ENCODE measurements at places on chromosomes 1 and 21.

GRCh38 chr1:21212126-21212525 is 35.4 kb upstream of the EIF4G3 start:
- no peak for DNase-seq

DNA sequence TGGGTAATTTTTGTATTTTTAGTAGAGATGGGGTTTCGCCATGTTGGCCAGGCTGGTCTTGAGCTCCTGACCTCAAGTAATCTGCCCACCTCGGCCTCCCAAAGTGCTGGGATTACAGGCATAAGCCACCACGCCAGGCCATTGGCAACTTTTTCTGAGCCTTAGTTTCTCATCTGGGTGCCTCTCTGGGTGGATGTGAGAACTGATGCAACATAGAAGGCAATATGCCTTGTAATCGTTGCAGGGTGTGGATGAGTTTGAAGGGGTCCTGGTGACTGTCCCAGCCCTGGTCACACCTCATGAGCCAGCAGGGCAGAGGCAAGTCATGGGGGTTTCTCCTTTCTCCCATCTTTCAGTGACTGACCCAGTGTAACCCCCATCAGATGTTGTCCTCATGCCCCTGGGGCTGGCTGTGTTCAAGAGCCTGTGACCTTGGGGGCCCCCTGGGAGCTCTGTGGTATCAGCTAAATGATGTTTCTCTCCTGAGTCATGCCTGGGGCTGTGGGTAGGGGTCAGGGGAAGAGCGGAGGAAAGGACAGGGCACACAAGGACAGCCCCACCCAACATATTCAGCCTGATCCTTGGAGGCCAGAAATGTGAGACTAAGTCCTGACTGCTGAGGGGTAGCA is 3.6 kb downstream of the COL9A2 start:
- DNase-seq, result no peak

- no peak for DNase-seq
These were observed 9.6 kb upstream of the BGLAP start for GRCh38 chr1:156232201-156232894.

- DNase-seq, result no peak
These were observed 75.4 kb downstream of the MDM4 start for GRCh38 chr1:204591473-204592090.

DNA sequence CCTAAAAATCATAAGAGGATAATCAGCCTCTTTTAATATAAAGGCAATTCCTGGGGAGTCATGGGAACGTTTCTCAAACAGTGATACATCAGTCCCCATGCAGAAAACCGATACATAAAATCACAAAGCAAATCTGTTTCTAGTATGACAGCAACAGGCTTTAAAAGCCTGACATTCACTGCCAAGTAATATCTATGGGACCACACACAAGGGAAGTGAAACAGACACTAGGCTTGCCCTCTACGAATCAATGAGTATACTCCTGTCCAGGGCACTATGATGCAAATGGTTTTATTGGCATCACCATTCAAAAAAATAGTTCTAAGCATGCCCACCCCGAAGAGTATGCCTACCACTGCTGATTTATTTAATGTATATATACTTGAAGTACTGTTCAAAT is 54.4 kb downstream of the TIAM1 start:
- no peak for DNase-seq

DNA sequence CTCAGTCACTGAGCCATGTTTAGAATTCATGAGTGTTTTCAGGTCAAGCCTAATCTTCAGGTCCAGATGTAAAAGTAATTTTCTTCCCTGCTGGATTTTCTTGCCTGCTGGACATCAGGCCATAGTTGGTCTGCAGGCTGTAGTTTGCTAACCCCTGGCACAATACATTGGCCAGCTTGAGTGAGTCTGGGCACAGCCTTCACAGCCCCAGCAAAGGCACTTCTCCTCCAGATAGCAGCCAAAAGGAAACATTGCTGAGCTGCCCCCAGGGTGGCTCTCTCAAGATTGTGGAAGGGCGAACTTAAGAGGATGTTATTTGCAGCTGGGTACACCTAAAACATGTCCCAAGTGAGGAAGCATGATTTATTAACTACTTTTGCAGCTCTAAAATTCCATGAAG is 126.8 kb downstream of the PIK3R3 start:
- no peak for DNase-seq

Measured in stimulated activated CD4-positive, alpha-beta T cell treated with anti-CD3 and anti-CD28 coated beads, Interleukin-2, amount 100 ng/mL, for 24 hours (primary cell).